CD4-positive, alpha-beta T cell treated with Interleukin-4 for 4 hours (primary cell): ENCODE measurements at places on chromosomes 1 and 21.

DNA sequence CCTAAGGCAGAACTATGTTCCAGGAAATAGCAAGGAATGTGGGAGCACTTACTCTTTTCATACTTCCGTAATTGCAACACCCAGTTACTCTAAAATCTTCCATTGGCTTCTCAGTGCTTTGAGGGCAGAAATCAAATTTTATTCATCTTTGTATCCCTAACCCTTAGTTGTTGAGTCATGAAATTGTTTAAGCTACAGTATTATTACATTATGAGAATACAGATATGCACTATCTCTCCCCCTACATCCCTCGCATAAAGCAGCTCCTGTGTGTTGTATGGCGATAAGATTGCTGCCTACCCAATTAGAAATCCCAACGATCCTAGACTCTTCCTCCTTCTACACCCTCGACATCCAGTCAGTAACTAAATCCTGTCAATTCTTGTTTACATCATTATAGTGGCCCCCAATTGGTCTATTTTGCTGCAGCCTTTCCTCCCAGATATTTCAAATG is 2.6 kb downstream of the AIDA start:
- no peak for DNase-seq

DNA sequence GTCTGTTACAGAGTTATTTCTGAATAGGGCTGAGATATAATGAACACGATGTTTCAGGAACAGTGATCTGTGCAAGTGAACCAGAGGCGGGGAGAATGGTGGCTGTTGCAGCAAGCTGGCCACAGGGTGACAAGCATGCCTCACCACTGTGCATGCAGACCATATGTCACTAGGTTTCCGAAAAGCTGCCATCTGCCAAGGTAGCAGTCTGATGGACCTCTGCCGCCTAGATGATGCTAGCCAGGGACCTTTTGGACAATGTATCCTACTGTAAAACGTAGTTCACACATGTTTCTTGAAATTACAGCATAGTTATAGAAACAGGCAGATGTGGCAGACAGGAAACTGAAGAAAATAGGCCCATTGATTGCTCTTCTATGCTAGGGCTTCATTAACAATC is 204.2 kb upstream of the RRP15 start:
- DNase-seq, result no peak

- DNase-seq, result no peak
These were observed 3.2 kb upstream of the BEST4 start for GRCh38 chr1:44790968-44791801.

DNA sequence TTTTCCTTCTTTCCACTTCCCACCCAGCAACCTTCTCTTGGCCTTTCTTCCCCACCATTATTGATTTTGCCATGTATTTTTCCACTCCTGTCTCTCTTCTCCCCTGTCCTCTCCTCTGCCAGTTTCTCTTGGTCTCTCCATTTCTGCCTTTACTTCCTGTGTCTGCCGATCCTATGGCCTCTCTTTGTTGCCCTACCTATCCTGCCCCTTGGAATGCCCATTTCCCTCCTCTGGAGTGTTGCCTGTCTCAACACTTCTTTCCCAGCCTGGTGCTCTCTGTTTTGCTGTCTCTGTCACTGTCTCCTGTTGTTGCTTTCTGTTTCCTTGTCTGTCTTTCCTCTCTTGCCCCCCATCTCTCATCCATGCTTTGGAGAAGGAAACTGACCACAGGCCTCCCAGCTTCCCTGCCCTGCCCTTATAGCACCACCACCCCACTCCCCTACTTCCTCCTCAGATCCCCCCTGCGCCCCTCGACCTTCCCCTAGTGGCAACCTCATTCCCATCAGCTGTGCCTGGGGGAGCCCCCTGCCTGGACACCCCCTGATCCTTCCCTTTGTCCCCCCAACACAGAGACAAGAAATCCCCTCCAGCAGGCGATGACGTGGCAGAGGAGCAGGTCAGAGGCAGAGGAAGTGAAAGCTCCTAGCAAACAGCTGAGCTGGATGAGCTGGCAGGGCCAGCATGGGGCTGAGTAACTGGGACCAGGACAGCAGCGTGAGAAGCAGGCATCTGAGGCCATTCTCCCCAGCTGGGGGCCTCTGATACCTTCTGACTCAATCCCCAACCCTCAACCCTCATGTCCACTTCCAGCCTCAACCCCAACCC is 6.6 kb upstream of the ETV3L start:
- DNase-seq, result peak; percentile 15

GRCh38 chr1:233114159-233114558 is 163.7 kb downstream of the NTPCR start:
- DNase-seq, result no peak

GRCh38 chr1:229344937-229345684 is 2.3 kb upstream of the CCSAP start:
- no peak for DNase-seq

- DNase-seq, result no peak
These were observed 53.5 kb upstream of the FOXD3 start for GRCh38 chr1:63268876-63269275.
